IPS DF 19.7 (cell line): ENCODE measurements at places on chromosomes 7 and 10.

DNA sequence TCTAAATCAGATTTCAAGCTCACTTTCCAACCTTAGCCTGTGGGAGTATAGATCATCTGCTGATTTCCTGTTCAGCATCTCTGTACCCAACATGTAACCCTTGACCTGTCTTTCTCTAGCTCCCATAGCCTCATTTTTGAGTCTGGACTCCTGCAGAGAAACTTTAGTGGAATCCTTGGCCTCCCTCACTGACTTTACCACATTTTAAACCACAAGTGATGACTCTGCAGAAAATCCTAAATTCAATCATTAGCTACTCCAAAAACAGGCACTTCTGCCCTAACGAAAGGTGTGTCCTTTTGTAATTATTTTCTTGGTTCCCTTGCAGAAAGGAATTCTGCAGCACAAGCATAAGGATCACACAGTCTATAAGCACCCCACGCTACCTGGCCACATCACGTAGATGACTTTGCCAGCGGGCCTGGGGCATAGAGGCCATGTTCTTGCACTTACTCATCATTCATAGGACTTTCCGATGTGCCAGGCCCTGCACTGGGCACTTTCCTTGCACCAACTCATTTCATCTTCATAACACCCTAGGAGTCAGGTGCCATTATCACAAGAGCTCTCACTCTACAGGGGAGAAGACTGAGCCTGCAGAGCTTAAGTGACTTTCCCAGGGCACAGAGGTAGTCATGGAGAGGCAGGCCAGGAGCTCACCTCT is 57.2 kb upstream of the OPALIN start:
- no peak for DNase-seq

DNA sequence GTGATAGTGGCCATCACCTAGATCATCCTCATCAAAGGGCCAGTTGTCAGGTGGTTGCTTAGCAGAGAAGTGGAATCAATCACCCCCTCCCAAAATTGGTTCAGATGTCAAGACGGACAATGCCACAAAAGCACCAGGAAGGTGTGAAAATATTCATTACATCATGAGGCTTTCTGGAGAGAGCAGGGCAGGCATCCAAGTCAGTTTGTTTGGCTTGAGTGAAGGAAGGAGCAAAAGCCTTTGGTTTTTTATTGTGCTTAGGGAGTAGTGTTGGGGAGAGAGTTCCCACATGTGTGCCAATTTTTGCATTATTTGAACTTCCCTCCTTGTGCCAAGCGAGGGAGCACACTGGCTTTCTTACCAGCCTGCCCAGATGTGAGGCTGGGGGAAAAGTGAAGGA is 1082.9 kb downstream of the LRMDA start:
- DNase-seq = no peak

- DNase-seq = no peak
Observed at GRCh38 chr7:28375729-28376128, 36.6 kb upstream of the CREB5 start.

DNA sequence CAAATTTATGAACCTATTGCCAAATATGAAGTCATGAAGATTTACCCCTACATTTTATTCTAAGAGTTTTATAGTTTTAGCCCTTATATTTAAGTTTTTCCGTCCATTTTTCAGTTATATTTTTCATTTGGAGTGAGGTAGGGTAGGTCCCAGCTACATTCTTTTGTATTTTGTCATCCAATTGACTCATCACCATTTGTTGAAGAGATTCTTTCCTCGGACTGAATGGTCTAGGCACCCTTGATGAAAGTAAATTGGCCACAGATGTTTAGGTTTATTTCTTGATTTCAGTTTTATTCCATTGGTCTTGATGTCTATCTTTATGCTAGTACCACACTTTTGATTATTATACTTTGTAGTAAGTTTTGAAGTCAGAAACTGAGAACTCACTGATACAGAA is 22.7 kb downstream of the CYP2C19 start:
- no peak for DNase-seq

- no peak for DNase-seq
Observed at GRCh38 chr7:82210416-82211184, 233.0 kb downstream of the CACNA2D1 start.

DNA sequence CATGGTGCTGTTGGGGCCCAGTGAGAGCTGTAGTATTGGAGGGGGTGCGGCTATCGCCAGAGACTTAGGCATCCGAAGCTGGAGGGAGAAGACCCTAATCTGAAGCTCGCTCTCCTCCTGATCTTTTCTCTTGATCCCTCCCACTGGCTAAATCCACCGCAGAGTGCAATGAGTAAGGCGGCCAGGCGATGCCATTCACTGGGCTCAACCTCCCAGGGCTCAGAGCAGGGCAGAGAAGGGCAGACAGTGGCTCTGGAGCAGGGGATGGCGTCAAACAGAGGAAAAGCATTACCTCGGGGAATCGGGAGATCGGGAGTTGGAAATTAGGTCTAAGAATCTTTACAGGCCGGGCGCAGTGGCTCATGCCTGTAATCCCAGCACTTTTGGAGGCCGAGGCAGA is 18.8 kb upstream of the IFT22 start:
- DNase-seq = no peak
